ENCODE measurements at places on chromosomes 4 and X.

DNA sequence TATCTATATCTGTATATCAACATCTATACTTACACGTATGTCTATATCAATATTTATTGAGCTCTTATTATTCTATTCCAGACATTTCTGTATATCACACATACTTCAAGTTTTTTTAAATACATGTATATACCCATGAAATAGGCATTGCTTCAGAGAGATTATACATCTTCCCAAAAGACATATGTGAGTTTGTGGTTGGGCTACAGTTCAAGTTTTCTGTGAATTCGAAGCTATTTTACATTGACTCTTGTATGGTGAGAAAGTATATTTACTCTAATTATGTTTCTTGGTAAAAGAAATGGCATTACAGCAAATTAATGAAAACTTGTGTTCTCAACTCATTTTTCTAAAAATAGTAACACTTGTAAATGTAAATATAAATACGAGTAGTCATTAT, 46.8 kb upstream of the CTSO start:
- DNase-seq, result no peak

DNA sequence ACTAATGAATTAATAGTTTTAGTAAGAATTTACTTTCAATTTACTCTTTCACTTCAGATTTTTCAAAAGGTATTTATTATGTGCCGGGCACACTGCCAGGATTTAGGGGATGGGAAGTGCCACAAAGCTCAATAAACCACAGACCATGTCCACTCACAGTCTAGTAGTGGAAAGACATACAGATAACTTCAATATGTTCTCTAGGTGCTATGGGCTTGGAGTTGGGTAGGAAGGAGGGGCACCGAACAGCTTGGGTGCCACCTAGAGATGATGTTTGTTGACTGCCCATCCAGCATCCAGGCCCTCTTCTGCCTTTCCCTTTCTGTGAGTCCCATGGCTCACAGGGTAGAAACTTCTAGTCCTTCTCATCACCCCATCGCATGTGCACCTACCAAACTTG, 17.8 kb downstream of the MFAP3L start:
- no peak for DNase-seq

DNA sequence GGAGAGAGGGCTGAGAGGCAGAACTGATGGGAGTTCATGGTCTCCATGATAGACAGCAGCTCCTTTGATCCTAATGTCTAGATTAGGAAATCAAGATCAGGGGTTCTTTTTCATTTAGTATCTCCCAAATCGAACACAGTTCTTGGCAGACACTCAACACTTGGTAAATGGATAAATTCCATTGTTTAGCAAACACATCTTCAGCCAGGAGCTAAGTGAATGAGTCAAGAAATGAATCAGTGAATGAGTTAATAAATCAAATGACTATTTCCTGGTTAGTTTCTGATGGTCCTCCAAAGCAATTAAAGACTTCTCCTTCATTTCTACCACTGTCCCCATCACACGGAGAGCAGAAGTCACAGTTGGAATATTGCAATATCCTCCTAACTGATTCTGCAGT, 120.0 kb upstream of the SHISA3 start:
- DNase-seq, result no peak

DNA sequence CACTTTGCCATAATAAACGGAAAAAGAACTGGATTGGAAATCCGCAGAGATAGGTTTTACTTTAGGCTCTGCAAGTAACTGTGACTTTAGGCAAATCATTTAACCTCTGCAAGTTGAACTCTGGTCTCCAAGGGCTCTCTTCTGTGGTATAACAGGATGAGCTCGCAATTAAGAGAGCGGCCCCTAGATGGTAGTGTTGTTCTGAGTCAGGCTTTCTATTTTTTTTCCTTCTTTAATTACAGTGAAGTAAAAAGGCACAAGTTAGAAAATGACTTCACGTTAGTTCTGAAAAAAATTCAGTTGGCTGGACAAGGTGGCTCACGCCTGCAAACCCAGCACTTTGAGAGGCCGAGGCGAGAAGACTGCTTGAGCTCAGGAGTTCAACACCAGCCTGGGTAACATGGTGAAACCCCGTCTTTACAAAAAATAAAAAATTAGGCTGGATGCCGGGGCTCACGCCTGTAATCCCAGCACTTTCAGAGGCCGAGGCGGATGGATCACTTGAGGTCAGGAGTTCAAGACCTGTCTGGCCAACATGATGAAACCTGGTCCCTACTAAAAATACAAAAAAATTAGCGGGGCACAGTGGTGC, 18.0 kb downstream of the RPS3A start:
- no peak for DNase-seq

GRCh38 chrX:112738347-112739033, 58.8 kb upstream of the LHFPL1 start:
- DNase-seq, result no peak

GRCh38 chrX:15224747-15225146, 45.1 kb downstream of the ASB9 start:
- no peak for DNase-seq

DNA sequence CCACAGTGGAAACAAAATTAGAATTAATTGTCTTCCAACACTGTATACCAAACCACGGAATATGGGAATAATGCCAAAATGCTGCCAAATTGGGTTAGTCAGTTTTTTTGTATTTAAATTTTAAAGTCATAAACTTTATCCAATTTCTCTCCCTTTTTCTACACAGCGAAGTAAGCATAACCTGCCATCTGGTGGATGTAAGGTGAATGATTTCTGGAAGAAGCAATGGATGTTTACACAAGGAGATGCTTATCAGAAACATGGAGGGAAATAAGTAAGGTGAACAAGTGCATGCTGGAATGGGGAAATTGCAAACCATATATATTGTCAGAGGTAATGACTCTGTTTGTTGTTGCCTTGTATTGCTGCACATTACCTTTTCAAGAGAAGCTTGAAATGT, 691.9 kb downstream of the TECRL start:
- no peak for DNase-seq

DNA sequence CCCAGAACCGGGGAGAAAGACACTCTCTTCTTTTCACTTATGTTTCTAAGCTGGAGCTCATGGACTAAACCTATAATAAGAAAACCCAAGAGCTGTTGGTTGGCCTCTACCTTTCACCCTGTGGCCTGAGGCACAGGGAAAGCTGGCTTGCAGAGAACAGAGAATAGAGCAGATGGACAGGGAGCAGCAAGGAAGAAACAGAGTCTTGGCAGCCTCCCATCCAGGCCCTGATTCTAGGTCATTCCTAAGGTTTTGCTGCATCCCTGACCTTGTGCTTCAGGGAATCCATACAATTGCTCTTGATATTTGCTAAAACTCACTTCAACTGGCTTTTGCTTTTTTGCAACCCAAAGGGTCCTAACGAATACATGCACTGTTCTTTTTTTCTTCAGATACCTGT, 87.8 kb downstream of the SMIM20 start:
- no peak for DNase-seq

GRCh38 chr4:25779021-25779420, 83.8 kb downstream of the SEL1L3 start:
- no peak for DNase-seq

DNA sequence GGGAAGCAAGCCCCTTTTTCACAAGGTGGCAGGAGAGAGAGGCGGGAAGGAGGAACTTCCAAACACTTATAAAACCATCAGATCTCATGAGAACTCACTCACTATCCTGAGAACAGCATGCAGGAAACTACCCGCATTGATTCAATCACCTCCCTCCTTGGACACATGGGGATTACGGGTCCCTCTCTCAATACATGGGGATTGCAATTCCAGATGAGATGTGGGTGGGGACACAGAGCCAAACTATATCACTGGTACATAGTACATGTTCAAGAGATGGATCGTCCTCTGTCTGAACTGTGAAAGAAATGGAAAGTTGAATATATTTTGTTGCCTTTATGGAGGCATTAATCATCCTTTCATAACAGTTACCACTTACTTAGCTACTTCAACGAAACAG, 12.8 kb downstream of the EREG start:
- DNase-seq, result no peak

DNA sequence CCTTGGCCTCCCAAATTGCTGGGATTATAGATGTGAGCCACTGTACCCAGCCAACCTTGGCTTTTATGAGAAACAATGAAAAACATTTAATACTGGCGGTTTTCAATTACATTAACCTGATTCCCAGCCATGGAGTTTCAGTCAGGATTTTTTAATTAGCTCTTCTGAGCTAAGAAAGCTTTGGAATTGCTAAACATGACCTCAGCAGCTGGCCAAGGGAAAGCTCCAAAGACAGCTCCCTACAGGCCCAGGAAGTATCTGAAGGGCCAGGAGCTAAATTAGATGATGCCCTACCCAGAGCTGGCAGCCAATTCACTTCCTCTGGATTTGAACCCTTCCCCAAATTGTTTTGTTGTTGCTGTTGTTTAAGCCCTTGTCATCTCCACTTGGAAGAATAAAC, 26.5 kb upstream of the FUNDC1 start:
- DNase-seq, result no peak

- DNase-seq, result peak; percentile 2
Measured at GRCh38 chr4:180828455-180829018, 1414.7 kb upstream of the TENM3 start.

DNA sequence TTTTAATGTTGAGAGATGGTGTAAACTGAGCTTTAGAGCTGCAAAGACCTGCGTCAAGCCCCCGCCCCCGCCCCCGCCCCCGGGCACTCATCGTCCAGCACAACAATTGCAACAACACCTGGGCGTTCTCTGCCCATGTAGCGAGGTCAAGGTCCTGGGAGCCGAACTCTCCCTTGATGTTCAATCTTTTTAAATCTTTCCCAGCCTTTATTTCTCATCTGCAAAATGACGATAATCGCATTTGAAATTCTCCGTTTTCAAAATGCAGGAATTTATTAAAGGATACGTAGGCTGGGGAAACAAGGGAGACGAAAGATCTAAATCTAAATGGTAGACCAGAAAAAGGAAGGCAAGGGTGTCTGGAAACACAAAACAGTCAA, 648 bp upstream of the MSMO1 start:
- DNase-seq, result no peak

GRCh38 chr4:39706334-39706733, 8.4 kb downstream of the UBE2K start:
- no peak for DNase-seq

DNA sequence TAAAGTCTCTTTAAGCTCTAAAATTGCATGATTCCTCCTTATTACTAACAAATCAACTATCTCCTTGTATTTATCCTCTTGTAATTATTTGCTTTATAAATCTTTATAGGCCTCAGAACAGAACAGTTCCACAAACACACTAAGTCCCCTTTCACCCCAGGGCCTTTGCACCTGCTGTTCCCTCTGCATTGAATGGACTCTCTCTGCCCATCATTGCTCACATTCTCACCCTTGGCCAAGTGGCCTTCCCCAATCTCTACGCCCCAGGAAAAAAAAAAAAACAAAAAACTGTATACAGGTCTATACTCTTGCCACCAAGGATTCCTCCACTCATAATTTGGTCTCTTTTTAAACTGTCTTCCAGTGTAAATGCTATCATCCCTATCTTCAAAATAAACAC, 53.7 kb downstream of the TEC start:
- DNase-seq, result no peak

- DNase-seq, result no peak
Measured at GRCh38 chr4:155973639-155974475, 20.2 kb upstream of the CTSO start.

DNA sequence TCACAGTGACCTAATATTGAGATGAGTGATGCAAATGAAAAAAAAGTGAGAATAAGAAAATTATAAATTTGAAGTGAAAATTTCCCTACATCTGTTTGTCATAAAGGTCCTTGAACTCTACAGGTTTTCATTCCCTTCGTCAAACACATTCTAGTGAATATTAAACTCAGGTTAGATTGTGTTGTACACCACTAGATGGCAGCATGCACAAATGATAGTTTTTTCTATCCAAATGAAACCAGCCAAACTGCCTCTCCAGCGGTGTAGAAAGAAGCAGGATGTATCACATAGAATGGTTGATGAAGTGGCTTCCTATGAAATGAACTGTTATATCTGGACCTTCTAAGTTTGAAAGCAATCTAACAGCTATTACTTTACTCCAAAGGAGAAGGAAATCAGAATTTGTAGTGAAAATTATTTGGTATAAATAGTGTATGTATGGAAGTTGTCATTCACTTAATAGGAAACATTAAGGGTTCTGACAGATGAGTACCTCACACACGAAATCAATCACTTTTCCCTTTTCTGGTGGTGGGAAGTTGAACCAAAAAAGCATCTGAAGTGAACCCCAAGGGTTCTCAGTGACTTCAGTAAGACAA, 382.7 kb downstream of the UNC5C start:
- DNase-seq, result peak; percentile 23

DNA sequence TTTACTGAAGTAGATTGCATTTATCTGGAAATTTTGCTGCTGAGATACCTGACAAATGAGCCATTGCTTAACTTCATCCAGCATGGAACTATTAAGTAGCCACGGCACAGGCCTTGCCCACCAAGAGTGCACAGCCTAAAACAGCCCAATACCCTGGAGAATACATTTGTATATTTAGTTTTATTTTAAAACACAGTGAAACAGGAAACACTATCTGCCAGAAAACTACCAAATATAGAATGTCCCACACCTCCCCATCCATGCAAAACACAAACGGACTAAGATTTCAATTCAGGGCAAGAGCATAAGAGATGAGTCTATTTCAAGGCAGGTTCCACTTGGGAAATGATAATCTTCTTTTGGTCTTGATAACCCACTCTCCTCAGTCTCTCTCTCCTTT, 57.1 kb downstream of the MAML3 start:
- DNase-seq, result no peak

GRCh38 chr4:139243448-139244365, 36.3 kb downstream of the MGARP start:
- no peak for DNase-seq

GRCh38 chrX:135984791-135985156, 461 bp upstream of the SLC9A6 start:
- no peak for DNase-seq

DNA sequence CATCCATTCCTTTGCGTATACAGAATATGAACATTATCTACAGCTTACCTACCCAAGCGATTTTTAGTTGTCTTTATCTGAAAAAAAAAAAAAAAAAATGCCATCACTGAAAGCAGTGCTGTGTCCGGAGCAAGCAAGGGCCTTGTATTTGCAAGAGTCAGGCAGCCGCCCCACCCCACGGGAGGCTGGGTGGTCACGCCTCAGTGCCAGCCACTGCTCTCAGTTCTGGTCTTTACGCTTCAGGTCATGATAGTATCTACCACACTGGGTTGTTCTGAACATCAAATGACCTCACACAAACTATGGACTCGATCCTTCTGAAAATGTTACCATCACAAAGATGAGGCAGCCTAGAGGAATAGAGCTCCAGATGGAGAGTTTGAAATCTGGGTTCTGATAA, 62.7 kb upstream of the HELT start:
- DNase-seq, result no peak

DNA sequence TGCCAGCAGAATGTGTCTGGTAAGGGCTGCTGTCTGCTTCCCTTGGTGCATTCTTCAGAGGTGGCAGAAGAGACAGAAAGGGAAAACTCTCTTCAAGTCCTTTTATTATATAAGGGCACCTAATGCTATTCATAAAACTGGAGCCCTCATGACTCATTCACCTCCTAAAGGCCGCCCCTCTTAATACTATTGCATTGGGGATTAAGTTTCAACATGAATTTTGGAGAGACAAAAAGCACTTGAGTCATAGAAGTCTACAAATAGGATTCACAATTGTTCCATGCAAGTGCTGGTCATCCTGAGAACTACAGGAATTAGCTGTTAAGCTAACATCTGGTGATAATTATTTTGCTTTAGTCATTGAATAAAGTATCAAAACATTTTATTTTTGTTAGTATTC, 349.5 kb downstream of the HS3ST1 start:
- no peak for DNase-seq
